ENCODE measurements at places on chromosomes 1 and 21. TPM values are rescaled to one million over a fixed set of nuclear protein-coding genes. Genes with fewer than 3 reads are reported as not detected.

Gene ANKRD34A
- 2.2 TPM for total RNA-seq

DNA sequence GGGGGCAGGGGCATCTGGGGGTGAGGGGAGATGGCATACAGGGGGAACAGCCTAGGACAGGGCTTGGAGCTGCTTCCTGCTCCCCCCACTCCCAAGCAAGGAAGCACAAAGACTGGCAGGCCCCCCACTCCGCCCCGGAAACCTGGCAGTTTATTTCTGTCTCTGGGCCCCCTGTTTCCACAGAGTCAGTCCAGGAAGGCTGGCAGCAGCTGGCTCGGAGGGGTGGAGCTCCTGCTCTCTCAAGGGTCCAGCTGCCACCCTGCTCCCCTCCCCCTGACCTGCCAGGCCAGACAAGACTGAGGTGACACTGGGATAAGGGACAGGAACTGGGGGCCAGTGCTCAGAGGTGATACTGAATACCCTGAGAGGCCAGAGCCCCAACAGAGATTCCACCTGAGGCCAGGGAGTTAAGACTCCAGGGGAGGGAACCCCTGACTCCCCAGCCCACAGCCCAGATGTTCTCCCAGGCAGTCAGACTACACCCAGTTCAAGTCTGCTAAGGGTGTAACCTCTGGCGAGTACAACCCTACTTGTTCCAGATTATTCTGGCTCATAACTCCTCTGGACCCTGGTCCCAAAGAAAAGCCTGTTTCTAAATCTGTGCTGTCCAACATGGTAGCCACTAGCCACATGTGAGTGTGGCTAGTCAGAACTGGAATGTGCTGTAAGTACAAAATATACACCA lies 26.3 kb downstream of the AHDC1 start:
- H3K4me3 ChIP-seq = no peak overlapping the region
- no peaks in the 10 kb centered on the region for H3K36me3 ChIP-seq
- H3K27ac ChIP-seq = peak overlapping the region; percentile 19
- no peaks in the 10 kb centered on the region for H3K27me3 ChIP-seq
- DNase-seq = no peak
- peaks cover 6% of the 10 kb centered on the region for H3K4me1 ChIP-seq

Gene IL20
- total RNA-seq = not detected

Gene GJA8
- total RNA-seq = not detected

DNA sequence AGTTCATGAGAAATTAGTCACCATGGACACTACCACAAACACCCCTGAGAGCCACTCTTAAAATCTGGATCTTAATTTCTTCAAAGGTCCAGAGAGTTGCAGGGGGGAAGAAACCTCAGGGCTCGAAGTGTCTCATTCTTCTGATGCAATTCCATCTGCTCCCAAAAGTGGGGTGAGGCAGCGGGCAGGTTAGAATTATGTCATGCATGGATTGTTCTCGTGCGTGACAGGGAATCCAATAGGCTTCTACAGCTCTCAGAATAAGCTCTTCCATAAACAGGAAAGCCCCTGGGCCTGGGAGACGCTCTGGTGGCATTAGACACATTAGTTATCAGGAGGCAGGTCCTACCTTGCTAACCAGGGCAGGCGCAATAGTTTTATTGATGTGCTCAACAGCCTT lies 8.4 kb downstream of the ENO1 start:
- no peak overlapping the region for H3K27ac ChIP-seq
- H3K36me3 ChIP-seq = peaks cover 27% of the 10 kb centered on the region
- H3K4me3 ChIP-seq = no peak overlapping the region
- no peaks in the 10 kb centered on the region for H3K27me3 ChIP-seq

DNA sequence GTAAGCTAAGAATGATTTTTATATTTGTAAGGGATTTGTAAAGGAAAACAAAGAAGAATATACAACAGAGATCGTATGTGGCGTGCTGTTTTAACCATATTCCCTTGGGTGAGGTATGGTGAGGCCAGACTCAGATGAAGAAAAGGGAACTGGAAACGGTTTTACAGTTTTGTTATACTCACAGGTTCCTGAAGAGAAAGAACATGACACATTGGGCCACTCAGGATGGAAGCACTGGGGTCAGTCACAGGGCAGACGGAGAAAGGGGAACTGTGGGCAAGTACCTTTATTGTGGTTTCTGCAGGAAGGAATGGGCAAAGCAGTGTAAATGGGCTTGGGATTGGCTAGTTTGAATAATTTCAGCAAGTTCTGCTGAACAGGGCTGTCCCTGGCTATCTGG lies 177.4 kb downstream of the LBR start:
- H3K27me3 ChIP-seq = no peaks in the 10 kb centered on the region
- H3K27ac ChIP-seq = no peak overlapping the region
- H3K36me3 ChIP-seq = no peaks in the 10 kb centered on the region
- DNase-seq = no peak

DNA sequence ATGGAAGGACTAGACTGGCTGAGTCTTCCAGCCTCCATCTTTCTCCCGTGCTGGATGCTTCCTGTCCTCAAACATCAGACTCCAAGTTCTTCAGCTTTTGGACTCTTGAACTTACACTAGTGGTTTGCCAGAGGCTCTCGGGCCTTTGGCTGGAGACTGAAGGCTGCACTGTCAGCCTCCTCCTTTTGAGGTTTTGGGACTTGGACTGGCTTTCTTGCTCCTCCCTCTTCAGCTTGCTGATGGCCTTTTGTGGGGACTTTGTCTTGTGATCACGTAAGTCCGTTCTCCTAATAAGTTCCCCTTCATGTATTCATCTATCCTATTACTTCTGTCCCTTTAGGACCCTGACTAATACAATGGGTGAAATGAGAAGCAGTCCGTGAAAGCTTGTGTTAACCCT lies 196.4 kb downstream of the KAZN start:
- no peaks in the 10 kb centered on the region for H3K27me3 ChIP-seq
- H3K4me1 ChIP-seq = no peaks in the 10 kb centered on the region
- H3K27ac ChIP-seq = no peak overlapping the region
- H3K36me3 ChIP-seq = no peaks in the 10 kb centered on the region
